Stimulated activated CD4-positive, alpha-beta T cell treated with anti-CD3 and anti-CD28 coated beads, Interleukin-15, amount 100 ng/mL, for 24 hours (primary cell): ENCODE measurements at places on chromosomes 6 and 20.

- DNase-seq, result no peak
Measured at GRCh38 chr6:6407071-6407741, 86.7 kb upstream of the F13A1 start.

- DNase-seq, result no peak
Measured at GRCh38 chr6:131822119-131822518, 14.3 kb downstream of the ENPP1 start.

- DNase-seq, result no peak
Measured at GRCh38 chr6:83038246-83038645, 27.4 kb downstream of the UBE3D start.

DNA sequence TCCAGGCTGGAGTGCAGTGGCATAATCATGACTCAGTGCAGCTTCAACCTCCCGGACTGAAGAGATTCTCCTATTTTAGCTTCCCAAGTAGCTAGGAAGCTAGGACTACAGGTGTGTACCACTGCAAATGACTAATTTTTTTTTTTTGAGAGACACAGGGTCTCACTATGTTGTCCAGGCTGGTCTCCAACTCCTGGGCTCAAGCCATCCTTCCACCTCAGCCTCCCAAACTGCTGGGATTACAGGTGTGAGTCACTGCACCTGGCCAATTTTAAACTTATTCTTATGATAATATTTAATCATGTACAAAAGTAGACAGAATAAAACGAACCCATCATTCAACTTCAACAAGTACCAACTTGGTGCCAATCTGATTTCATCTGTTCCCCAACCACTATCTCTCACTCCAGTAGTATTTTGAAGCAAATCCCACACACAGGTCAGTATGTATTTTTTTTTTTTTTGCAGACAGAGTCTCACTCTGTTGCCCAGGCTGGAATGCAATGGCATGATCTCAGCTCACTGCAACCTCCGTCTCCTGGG, 32.5 kb downstream of the BCL2L1 start:
- no peak for DNase-seq
